AG04449 (cell line): ENCODE measurements at places on chromosomes 2 and 18.

DNA sequence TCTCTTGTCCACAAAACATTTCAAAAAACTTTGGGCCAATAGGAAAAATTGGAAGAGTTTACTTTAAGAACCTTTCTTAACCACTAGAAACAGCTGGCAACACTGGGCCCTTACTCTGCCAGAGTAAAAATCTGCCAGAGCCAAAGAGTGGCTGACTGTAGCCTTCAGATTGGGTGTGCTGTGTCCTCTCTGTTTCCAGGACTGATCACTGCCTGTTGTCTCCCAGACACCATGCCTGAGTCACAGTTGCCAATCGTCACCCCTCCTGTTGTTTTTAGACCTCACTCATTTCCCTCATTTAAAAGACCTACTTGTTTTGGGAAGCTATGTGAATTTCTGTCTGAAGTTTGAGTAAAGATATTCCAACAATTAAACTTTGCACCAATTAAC is 159.1 kb downstream of the PPP1R1C start:
- DNase-seq = no peak

- DNase-seq = peak; percentile 75
These were observed 161.1 kb downstream of the ARL4C start for GRCh38 chr2:234335661-234336228.

DNA sequence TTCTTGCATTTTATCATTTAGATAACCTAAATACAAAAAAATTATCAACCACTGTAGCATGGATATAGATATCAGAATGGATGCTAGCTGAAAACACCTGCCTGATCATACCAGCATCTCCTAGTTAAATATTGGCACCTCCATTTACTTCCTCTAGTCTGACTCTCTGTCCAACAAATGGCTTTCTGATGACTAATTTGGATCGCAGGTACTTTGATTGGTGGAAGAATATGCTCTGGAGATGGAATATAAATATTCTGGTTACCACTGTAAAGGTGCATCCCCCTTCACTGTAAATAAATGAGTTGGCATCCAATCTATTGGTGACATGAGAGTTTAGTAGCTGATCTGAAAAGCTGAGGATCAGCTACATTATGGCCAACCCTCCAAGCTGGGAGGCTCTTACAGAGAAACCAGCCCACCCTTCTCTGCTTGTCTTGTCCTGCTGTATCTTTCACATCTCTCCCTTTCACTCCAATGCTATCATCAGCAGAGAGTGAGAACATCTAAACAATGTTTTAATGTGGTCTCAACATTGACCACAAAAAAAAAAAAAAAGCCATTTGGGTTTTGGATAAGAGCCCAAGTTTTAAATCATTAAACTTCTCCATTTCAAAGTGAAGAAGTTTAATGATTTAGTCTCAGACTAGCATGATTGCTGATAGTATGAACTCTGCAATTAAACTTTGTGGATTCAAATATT is 90.5 kb downstream of the PMAIP1 start:
- no peak for DNase-seq

GRCh38 chr2:69989441-69990105 is 28.1 kb upstream of the ASPRV1 start:
- DNase-seq = no peak

GRCh38 chr18:33062834-33063364 is 290.1 kb upstream of the KLHL14 start:
- no peak for DNase-seq

DNA sequence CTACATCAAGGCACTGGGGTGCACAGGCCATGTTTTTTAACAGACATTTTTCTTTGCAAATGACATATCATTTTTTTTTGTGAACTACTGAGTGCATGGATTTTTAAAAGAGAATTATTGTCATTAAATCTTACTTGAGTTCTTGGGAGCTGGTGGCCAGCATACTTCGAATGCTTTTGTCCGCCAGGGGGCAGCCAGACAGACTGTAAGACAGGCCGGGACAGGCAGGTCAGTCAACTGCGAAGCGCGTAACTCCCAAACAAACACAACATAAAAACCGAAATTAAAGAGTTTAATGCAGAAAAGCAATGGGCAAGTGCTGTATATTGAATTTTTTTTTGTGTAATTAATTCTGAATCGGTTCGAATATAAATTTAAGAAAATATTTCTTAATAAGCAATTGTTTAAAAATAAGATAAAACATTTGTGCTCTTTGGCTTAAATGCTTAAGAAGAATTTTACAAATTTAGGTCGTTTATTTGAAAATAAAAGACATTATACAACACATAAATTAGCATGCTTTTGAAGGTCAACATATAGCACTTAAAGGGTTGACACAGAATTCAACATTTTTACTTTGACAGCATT is 142.2 kb upstream of the PXDN start:
- DNase-seq = peak; percentile 14

- no peak for DNase-seq
These were observed 91.5 kb upstream of the NRP2 start for GRCh38 chr2:205590759-205591158.

DNA sequence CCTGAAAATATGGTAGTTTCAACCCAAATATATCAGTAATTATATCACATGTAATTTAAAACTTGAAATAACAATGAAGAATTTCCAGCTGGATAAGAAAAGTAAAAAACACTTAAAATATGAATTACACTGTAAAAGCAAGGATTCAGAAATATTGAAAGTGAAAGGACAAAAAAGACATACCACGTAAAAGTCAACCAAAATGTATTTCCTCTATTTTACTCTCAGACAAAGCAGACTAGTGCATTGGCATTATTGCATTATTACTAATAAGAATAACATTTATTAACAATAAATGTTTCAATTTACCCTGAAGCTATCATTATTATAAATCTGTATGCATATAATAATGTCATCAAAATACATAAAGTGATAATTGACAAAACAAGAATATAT is 445.1 kb upstream of the TRIB2 start:
- DNase-seq = no peak

DNA sequence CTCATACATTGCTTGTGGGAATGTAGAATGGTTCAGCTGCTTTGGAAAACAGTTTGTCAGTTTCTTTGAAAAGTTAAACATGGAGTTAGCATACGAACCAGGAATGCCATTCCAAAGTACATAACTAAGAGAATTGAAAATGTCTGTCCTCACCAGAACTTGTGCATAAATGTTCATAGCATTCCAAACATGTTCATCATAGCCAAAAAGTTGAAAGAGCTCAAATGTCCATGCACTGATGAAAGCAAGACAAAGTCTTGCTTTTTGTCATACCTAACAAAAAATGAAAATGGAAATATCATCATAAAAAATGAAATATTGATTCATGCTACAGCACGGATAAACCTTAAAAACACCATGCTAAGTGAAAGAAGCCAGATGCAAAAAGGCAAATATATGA is 408.8 kb upstream of the UBE2E3 start:
- peak; percentile 41 for DNase-seq

DNA sequence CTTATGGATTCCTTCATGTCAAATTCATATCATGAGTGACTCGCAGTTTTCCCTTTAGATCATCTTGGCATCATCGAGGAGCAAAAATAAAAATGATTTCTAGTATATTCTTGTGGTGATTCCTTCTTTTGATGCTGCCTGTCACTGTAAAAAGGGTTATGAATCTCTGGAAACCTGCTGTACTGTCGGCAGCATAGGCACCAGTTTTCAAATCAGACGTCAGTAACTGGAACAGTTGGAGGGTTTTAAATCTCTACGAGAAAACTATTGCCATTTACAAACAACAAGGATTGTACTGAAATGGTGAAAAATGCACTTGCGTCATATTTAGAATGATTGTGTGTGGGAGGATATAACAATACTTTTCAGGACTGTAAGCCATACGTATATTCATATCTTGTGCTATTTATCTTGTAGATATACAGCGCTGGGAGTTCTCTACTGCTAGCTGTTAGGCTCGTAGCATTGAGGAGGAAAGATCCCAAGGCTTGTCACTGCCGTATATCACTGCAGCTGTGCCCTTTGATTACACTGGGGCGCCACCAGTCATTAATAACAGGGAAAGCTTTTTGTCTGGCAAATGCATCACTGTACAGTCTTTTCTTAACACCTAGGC is 320.7 kb downstream of the MTX2 start:
- DNase-seq = no peak

DNA sequence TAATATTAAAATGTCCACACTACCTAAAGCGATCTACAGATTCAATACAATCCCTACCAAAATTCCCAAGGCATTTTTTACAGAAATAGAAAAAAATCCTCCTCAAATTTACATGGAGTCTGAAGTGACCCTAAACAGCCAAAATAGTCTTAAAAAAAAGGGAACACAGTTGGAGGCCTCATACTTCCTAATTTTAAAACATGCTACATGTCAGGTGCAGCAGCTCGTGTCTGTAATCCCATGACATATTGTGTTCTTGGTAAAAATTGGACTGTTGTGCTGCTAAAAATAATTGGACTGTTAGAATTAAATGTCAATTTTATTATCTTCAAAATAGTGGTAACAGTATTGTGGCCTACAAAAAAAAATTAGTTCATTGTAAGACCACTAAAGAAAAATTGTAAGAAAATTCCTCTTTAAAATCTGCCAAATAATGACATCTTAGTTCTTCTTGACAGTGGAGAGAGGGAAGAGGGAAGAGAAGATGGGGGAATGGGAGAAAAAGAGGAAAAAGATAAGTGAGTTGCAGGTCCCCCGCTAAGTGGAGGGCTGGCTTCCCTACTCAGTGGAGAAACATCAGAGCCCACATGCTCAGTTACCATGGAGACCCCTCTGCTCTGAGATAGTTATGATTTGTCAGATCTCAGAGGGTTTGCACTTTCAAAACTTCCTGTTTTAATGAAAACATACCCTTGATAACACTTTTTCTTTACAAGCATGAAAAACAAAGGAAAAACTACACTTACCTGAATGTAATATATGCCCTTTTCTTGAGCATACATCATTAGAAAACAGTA is 46.5 kb downstream of the UNC50 start:
- DNase-seq = no peak

- DNase-seq = no peak
These were observed 648 bp downstream of the ARID5A start for GRCh38 chr2:96537066-96537733.

GRCh38 chr2:48016225-48017019 is 110.1 kb upstream of the FBXO11 start:
- no peak for DNase-seq

- no peak for DNase-seq
These were observed 264.8 kb downstream of the KLHL29 start for GRCh38 chr2:23649819-23650218.

DNA sequence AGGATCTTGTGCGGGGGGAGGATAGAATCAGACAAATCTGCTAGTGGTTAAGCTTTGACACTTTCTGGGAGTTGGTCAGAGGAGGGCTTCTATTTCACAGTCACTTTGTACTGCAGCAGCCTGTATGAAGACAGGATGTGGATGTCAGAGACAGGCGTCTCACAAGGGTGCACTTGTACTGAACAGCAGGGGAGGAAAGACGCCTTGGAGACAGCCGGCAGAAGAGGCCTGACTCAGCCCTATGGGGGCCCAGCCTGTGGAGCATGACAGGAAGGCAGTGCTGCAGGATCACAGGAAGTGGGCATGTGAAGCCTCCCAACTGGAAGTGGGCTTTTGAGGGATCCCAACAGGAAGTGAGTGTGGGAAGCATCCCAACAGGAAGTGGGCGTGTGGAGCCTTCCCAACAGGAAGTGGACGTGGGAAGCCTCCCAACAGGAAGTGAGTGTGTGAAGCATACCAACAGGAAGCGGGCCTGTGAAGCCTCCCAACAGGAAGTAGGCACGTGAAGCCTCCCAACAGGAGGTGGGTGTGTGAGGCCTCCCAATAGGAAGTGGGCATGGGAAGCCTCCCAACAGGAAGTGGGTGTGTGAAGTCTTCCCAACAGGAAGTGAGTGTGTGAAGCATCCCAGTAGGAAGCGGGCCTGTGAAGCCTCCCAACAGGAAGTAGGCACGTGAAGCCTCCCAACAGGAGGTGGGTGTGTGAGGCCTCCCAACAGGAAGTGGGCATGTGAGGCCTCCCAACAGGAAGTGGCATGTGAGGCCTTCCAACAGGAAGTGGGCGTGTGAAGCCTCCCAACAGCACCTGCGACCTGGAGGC is 212.3 kb downstream of the SNTG2 start:
- no peak for DNase-seq

- no peak for DNase-seq
These were observed 1.8 kb upstream of the E2F6 start for GRCh38 chr2:11467749-11468148.

- no peak for DNase-seq
These were observed 22.0 kb upstream of the SP9 start for GRCh38 chr2:174312581-174313234.

- no peak for DNase-seq
These were observed 95.1 kb upstream of the RFX8 start for GRCh38 chr2:101569886-101570520.

DNA sequence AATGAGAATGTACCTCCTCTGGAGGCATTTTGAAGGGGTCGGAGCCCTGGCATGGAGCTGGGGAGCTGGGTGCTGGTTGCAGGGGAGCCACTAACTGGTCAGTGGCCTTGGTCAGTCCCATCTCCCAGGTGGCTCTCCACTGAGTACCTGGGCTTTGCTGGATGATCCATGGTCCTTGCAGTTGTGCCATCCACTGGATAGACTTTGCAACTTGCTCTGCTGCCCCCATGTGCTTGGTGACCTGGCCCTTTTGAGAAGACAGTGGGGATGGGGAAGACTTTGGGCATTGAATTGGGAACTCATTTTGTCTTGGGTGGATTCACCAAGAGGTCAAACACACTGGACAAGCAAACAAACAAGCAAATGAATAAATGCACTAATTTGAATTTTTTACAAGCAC is 263.9 kb downstream of the MYCN start:
- DNase-seq = no peak

- DNase-seq = no peak
These were observed 248.6 kb upstream of the SALL3 start for GRCh38 chr18:78731016-78731397.

- no peak for DNase-seq
These were observed 281.1 kb upstream of the POU3F3 start for GRCh38 chr2:104572834-104573233.

DNA sequence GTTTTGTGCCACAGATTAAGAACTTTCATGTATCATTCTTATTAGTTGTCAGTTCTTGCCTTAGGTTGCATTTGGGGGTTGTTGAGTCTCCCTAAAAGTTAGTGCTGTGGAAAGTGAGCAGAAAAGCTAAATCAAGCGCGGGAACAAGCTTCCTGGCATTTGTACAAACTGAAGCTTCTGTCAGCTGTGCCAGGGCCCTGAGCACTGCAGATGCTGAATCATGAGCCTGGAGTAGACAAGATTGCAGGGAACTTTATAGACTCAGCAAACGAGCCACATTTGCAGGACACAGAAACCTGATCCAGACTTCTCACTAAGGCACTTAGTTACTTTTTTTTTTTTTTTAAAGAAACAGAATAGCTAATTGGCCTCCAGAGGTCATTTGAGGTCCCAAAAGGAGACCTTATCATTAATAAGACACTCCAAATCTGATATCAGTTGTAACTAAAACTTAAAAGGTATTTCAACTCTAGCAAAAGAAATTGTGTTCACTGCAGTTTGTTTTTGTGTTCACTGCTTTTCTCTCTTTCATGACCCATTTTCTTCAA is 88.7 kb downstream of the ADAM23 start:
- DNase-seq = no peak

- no peak for DNase-seq
These were observed 33.8 kb downstream of the TEX51 start for GRCh38 chr2:126932529-126932928.
